ENCODE measurements at places on chromosomes 1 and 21. TPM values are rescaled to one million over a fixed set of nuclear protein-coding genes. Genes with fewer than 3 reads are reported as not detected.

The GABRD gene
- total RNA-seq = not detected

The PTTG1IP gene
- total RNA-seq = 91.1 TPM

The TOR1AIP2 gene
- 60.7 TPM for total RNA-seq

The S100A14 gene
- 0.70 TPM for total RNA-seq

DNA sequence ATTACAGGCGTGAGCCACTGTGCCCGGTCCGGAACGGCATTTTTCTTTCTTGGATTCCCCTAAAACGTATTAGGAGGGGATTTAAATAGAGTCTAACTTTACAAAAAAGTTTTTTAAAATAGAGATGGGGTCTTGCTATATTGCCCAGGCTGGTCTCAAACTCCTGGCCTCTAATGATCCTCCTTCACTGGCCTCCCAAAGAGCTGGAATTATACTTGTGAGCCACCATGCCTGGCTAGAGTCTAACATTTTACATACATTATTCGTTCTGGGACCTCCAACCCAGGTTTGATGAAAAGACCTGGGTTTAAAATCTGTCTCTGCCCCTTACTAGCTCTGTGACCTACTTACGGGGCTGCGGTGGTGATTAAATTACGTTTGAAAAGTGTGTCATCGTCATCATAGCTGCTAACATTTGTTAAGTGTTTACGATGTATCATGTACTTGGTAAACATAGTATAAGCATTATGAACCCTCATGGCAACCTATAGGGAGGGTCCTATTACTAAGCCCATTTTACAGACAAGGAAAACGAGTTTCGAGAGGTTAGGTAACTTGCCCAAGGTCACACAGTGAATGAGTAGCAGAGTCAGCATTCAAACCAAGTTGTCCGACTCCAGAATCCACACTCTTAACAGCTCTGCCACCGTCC lies 24.5 kb downstream of the PLEKHM2 start:
- no peak overlapping the region for H3K27ac ChIP-seq
- peaks cover 5% of the 10 kb centered on the region for H3K36me3 ChIP-seq
- H3K4me1 ChIP-seq = no peaks in the 10 kb centered on the region

All from T-cell (primary cell).